Renal cortical epithelial cell (primary cell): ENCODE measurements at places on chromosomes 1 and 21. TPM values are rescaled to one million over a fixed set of nuclear protein-coding genes. Genes with fewer than 3 reads are reported as not detected.

DNA sequence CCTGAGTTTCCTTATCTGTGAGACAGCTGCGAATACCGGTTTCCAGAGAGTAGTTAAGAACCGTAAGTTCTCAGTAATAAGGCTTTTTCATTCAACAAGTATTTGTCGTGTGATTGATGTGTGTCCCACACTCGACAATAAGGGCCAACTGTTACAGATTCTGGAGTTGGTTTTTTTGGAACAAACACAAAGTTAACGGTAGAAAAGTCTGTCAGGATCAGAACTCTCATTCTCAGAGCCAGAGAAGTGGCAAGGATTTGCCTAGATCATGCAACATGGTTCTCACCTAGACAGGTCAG lies 837 bp downstream of the NUDC start:
- no peak for DNase-seq

- DNase-seq, result no peak
Observed at GRCh38 chr1:7229696-7230631, 444.7 kb downstream of the CAMTA1 start.

SLC16A4 gene
- 127 and 173 TPM in 2 replicates for total RNA-seq

DNA sequence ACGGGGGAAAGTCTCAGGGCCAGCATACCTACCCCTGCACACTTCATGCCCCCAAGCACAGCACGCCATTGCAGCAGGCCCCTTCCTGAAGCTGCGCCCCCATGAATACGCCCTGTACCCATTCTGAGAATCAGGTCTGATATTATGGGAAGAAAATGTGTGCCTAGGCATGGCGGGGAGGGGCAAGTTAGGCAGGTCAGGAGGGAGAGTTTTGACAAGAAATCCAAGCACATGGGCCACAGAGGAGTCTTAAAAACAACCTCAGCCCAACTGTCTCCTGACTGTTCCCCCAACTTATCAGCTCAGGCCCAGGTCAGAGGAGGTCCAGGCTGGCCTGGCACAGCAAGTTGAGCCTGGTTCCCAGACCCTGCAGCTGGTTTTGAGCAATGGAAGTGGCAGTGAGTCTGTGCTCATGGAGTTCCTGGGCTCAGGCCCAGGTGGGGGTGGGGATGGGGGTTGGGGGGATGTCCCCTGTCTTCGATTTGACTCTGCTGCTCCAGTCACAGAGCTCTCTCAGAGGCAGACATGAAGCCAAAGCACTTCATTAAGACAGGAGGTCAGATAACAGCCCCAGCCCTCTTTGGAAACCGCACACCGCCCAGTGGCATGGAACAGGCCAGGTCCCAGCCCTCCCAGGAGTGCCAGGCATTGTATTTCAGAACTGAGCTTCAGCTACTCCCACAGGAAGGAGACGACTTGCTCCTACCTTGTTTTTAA lies 20.6 kb upstream of the BCAR3 start:
- DNase-seq, result peak; percentile 77

DNA sequence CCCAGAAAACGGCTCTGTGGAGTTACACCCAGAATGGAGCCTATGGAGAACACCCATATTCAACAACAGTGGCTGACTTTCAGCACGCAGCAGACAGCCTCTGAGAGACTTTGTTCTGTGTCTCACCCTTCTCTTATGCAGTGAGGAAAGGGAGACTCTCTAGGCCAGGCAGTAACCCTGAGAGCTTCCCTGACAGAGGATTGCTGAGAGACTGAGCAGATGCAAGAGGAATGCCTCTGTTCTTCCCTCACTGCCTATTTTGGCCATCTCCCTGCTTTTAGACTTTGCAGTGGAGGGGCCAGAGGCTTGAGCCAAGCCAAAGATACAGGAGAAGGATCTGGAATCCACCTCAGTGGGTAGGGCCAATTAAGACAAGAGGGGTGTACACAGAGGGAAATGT lies 41.8 kb upstream of the SLC16A1 start:
- DNase-seq, result no peak

DNA sequence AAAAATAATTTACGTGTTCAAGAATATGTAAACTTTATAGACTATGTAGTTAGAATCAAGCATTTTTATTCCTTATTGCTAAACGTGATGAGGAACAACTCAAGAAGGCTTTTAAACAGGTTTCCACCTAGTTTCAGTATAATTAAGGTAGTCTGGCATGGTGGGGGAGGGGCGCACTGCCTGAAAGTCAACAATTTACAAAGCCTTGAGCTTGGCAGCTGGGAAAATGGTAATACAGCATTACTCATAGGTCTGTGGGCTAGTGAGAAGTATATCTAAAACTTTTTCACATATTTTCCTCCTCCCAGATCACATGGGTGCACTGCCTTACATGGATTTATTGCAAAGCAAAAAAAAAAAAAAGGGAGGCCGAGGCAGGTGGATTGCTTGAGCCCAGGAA lies 75.2 kb downstream of the EVI5 start:
- peak; percentile 93 for DNase-seq

DNA sequence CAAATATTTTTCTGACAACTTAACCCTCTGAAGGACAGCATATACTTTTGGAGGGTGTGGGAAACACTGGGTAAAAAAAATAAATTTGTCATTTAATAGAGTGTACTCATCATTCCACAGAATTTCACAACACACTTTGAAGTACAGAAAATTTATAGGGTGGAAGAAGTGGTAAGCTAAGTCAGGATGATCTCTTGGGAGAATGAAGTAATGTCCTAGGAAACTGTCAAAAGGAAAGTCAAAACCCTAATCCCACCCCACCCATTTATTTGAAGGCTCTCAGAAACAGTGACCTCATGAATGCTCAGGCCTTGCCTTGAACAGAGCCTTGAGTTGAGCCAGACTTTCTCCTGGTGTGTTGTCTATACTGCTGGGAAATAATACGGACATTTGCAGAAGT lies 7.3 kb upstream of the UAP1 start:
- no peak for DNase-seq

GRCh38 chr1:218376722-218377121 lies 31.6 kb downstream of the TGFB2 start:
- DNase-seq, result peak; percentile 75

DNA sequence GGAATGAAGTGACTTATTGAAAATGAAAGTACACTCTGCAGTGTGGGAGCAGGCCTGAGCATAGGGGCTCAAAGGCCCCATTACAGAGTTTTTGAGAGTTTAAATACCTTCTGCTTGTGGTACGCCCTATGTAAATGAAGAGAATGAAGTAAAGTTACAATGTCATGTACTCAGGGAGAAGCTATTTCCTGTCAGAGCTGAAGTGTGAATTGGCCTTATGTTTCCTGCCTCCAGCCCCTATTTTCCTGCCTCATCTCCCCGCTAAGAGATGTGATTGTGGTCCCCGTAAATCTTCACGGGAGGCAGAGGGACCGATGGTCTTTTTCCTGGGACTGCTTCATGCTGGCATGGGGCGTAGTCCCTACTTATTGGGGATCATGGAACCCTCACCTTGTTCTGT lies 2.5 kb upstream of the ZNF683 start:
- DNase-seq, result no peak

DNA sequence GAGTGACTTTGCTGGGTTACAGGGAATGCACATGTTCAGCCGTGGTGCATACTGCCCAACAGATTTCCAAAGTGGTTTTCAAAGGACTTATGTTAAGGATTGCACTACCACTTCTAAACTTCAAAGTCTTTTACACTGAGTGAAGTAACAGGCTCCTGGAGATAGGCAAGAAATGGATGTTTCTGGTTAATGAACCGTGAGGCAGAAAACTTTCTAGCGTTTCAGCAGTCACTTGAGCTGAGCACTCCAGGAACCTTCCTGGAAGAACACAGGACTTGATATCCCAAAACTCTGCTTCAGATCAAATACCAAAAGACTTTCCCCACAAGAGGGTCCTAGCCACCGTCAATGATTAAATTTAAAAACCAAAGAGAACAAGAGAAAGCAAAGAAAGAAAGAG lies 74.3 kb upstream of the ATP1A1 start:
- peak; percentile 66 for DNase-seq

CFAP45 gene
- total RNA-seq, result 0.25 and 0.69 TPM in 2 replicates

DNA sequence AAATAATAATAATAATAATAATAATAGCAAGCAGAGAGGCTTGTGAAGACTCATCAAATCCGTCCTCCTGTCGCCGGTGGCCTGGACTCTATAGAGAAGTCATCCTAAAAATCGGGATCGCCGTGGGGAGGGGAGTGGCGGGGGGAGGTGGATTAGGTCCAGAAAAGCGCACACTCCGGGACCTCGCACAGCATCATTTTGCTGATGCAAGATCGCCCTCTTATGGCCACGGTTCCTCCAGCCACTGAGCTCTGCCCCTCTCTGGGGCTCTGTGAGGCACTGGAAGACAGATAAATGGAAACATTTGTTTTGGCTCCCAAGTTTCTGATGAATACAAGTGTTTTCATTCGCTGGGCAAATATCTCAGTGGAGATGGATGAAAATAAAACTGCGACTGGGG lies 612.0 kb downstream of the MATN1 start:
- DNase-seq, result peak; percentile 25

HPDL gene
- 0.30 and 0.52 TPM in 2 replicates for total RNA-seq

GRCh38 chr1:245807306-245807705 lies 652.5 kb downstream of the KIF26B start:
- peak; percentile 50 for DNase-seq

GRCh38 chr1:113615425-113615824 lies 143.9 kb downstream of the PHTF1 start:
- peak; percentile 62 for DNase-seq

PLA2G2F gene
- 0.52 TPM in 1 of 2 replicates, not detected in the other for total RNA-seq

RAB7B gene
- total RNA-seq, result 1.1 and 1.2 TPM in 2 replicates

UBAP2L gene
- total RNA-seq, result 21.9 and 127 TPM in 2 replicates

DNA sequence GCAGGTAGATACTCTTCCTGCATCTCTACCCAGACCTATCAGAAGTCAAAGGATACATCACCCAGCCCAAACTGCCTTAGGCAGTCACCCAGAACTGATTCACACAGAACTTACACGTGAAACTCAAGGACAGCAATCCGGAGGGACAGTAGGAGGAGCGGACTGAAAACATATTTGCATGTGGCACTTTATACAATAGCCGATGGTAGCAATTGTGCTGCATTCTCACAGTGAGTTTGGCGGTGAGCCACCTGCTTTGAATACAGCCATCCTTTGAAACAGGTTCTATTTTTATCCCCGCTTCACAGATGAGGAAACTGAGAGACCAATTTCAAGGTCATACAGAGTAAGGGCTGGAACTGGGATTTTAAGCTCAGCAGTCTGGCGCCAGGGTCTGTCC lies 69.5 kb downstream of the EDEM3 start:
- no peak for DNase-seq

DNA sequence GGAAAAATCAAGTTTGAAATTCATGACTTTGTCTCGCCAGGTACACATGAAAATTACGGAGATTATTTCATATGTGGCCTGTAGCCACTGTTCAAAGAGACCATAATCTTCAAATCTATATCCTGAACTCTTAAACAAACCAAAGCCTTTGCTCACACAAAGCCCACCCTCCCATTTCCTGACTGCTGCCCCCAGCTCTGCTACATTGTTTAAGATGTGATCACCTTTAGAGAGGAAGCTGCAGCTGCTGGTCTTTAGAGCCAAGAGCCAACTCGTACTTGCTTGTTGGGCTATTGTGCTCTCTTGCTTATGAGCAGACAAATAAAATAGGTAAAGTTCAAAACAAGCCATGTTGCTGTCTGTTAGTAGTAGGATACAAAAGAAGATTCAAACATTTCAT lies 71.9 kb downstream of the DTL start:
- DNase-seq, result no peak

GRCh38 chr21:42859891-42860230 lies 19.5 kb downstream of the WDR4 start:
- DNase-seq, result no peak

- peak; percentile 64 for DNase-seq
Observed at GRCh38 chr21:45318556-45319404, 31.1 kb upstream of the POFUT2 start.

GRCh38 chr1:90650401-90650800 lies 66.7 kb downstream of the BARHL2 start:
- DNase-seq, result no peak

DNA sequence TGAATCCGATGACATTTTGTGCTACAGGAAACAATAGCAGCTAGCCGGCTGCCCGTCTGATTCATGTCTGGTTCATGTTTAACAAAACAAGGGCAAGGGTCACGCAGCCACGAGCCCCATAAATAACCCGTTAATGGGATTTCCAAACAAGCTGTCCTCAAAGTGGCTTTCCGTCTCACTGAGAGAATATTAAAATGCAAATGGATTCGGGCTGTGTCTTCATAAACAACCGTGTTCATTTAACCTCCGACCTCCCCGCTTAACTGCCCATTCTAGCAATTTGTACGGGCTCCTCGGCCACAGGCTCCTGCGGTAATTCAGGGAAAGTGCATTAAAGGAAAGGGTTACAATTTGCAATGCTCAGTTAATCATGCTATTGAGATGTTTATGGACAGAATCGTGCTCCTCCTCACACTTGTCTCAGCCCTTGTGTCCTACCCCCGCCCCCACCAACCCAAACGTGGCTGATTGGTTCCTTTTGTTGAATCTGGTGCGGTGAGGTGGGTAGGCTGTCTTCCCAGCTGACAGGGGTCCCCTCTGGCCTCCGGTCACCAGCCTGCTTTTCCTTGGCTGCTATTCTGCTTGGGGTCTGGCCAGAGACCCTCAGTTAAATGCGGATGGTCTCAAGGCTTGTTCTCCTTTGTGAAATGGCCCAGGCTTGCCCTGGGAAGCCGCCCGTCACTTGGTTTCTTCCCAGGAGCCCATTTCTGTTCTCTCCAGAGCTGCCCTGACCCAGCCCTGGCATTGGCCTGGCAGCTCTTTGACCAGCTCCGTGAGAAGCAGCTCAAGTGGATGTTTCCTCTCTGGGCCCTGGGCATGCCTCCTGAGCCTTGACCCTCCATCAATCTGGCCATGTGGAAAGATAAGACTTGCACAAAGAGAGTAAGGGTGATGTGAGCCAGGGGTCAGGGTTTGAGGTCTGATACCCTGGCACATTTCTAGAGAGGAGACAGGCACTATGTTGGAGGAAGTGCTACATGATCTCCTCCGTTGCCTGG lies 200.7 kb upstream of the POU3F1 start:
- DNase-seq, result peak; percentile 95

DNA sequence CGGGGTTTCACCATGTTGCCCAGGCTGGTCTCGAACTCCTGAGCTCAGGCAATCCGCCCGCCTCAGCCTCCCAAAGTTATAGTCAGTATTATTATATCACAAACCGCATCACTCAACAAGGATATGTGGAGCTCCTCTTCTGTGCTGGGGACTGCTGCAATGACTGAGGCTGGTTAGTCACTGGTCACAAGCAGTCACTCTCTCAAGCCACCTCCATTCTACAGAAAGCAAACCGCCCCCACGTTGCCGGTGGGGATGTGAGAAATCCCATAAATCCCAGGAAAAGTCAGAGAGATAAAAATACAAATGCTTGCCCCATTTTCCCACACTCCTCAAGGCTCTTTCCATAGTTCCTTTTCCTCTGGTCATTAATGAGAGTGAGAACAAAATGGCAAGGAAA lies 155.7 kb downstream of the ADSS2 start:
- DNase-seq, result no peak

GRCh38 chr1:32337855-32338636 lies 2.0 kb upstream of the MARCKSL1 start:
- no peak for DNase-seq

FAM177B gene
- total RNA-seq, result not detected in 2 replicates
